ENCODE measurements at places on chromosomes 11 and 22. TPM values are rescaled to one million over a fixed set of nuclear protein-coding genes. Genes with fewer than 3 reads are reported as not detected.

DNA sequence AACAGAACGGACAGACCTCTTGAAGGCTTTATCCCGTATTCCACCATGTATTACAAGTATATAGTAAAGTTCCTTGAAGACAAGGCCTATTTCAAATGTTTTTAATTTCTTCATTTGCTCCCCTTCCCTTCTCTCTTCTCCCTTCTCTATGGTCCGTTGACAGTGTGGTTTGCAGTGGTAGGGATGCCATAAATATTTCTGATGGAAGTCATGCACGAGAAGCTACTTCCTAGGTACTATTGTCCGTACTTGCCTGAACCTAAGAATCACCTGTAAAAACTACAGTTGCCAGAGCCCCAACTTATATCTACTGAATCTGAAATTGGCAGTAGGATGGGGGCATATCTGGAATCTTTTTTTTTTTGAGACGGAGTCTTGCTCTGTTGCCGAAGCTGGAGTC is 2.8 kb downstream of the PISD start:
- DNase-seq: no peak

- DNase-seq: no peak
Measured at GRCh38 chr11:68215087-68215445, 2.0 kb upstream of the KMT5B start.

The KCNJ5 gene
- total RNA-seq: 7.5 TPM

GRCh38 chr22:35868938-35869337 is 151.3 kb downstream of the APOL5 start:
- DNase-seq: no peak

GRCh38 chr22:20571531-20572007 is 64.2 kb downstream of the MED15 start:
- no peak for DNase-seq

The NXPE1 gene
- not detected for total RNA-seq

- no peak for DNase-seq
Measured at GRCh38 chr11:118267486-118267885, 3.4 kb upstream of the MPZL2 start.

DNA sequence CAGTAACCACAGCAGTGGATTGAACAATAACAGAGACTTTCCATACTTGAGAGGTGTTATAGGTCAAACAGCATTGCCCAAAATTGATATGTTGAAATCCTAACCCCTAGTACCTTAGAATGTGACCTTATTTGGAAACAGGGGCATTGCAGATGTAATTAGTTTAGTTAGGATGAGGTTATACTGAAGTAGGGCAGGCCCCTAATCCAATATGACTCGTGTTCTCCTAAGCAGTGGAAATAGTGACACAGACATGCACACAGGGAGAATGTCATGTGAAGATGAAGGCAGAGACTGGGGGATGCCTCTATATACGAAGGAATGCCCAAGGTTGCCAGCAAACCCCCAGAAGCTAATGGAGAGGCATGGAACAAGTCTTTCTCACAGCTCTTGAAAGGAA is 270.5 kb downstream of the TENM4 start:
- no peak for DNase-seq

The RFPL2 gene
- total RNA-seq: not detected

DNA sequence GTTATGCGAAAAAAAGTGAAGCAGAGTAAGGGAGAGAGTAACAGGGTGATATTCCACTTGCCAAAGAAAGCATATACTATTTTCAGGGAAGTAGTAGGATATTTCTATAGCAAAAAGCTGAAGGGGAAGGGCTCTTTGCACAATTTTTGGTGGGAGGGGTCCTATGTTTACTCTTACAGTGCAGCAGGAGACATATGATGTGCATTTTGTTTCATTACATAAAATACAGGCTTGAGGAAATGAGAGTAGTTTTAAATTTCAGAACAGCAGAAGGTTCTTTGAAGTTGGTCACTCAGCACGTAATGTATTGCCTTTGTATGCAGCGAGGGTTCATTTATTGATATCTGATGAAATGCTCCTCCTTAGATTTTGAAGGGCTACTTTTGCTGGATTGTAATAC is 3.1 kb upstream of the PIK3IP1 start:
- no peak for DNase-seq

DNA sequence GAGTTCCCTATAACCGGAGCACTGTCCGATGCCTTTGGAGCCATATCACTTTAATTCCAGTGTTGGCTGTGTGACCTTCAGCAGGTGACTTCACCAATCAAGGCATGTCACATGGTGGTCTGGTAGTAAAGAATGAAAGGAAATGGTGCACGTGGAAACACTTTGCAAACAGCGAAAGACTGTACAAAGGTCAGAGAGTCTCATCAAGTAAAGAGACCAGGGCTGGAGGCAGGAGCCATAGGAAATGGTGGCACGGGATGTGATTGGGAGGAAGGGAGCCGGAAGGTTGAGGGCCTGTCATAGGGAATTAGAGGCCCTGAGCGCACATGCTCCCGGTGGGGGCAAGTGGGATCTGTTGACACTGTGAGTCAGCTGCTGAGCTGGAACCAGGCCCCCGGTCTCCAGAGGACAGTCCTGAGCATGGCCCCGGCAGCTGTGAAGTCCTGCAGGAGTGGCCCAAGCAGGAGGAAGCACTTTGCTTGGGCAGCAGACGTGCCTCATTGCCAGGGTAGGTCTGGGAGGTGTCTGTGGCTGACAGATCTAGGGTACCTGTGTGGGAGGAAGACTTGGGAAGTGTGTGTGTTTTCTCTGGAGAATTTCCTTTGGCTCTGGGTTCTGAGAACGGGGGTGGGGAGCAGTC is 2.0 kb downstream of the DAGLA start:
- DNase-seq: peak; percentile 75

DNA sequence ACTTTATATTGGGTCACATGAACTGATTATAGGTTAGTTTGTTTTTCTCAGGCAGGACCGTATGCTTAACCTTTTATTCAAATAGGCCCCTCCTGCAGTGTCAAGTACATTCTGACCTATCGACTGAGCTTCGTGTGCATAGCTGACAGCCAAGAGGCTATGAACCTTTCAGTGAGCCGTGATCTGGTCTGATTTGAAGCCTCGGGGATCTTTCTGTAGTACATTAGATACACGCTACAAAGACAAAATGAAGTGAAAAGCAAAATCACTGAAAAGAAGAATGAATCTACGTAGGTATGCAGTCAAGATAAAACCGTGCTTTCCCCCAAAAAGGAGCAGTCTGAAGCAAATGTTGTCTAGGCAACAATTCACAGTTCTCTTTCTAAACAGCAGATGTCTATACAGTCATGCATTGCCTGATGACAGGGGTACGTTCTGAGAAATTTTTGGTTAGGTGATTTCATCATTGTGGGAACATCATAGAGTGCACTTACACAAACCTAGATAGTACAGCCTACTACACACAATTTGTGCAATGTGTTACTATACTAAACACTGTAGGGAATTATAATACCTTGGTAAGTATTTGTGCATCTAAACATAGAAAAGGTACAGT is 18.1 kb downstream of the JHY start:
- no peak for DNase-seq

The MYBPC3 gene
- 2,397 TPM for total RNA-seq

DNA sequence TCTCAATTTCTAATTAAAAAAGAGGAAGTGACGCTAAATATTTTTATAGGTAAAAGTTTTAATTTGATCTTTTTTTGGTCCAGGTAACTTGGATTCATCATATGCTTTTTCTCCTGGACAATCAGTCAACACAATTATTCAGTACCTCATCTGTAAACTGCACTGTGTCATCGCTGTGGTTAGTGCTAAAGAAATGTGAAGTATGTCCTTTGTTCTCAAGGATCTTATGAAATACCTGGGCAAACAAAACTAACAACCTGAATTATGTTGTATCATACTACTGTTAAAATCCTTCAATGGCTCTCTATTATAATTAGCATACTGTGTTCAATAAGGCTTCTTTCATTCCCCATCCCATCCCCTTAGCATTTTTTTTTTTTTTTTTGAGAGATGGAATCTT is 19.9 kb upstream of the SCN3B start:
- no peak for DNase-seq

GRCh38 chr11:67644042-67644441 is 4.5 kb upstream of the TBX10 start:
- no peak for DNase-seq

GRCh38 chr11:129273944-129274711 is 82.0 kb upstream of the ARHGAP32 start:
- DNase-seq: no peak

The SUSD2 gene
- 2.8 TPM for total RNA-seq

The PKDREJ gene
- total RNA-seq: 0.08 TPM

DNA sequence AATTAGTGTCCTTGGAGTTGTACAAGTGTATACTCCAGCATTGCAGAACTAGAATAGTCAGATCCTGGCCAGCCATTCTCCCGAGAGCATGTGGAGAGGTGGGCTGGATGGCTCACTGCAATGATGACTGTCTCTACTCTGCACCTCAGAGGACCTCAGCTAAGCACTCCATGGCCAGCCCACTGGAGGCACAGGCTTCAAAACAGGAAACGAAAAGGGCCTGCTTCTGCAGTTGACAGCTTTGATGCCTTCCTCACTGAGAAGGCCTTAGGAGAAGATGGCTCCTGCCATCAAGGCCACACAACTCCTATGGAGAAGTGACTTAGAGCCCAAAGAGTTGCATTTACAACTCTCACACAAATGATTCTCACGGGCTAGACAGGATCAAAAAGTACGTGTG is 9.1 kb downstream of the POLD4 start:
- no peak for DNase-seq

GRCh38 chr11:656426-656825 is 19.4 kb downstream of the DRD4 start:
- DNase-seq: no peak

The TFIP11 gene
- 20.3 TPM for total RNA-seq

GRCh38 chr22:25114369-25115362 is 85.0 kb upstream of the CRYBB3 start:
- DNase-seq: no peak

The OR9G1 gene
- total RNA-seq: not detected

The MIOX gene
- total RNA-seq: not detected

The SIRT3 gene
- 39.7 TPM for total RNA-seq

The ACR gene
- total RNA-seq: 0.27 TPM

The CYB561A3 gene
- total RNA-seq: 14.6 TPM

The HORMAD2 gene
- not detected for total RNA-seq

- no peak for DNase-seq
Measured at GRCh38 chr11:7611411-7611810, 61.9 kb downstream of the CYB5R2 start.

- no peak for DNase-seq
Measured at GRCh38 chr11:84747871-84748270, 879.3 kb downstream of the DLG2 start.

DNA sequence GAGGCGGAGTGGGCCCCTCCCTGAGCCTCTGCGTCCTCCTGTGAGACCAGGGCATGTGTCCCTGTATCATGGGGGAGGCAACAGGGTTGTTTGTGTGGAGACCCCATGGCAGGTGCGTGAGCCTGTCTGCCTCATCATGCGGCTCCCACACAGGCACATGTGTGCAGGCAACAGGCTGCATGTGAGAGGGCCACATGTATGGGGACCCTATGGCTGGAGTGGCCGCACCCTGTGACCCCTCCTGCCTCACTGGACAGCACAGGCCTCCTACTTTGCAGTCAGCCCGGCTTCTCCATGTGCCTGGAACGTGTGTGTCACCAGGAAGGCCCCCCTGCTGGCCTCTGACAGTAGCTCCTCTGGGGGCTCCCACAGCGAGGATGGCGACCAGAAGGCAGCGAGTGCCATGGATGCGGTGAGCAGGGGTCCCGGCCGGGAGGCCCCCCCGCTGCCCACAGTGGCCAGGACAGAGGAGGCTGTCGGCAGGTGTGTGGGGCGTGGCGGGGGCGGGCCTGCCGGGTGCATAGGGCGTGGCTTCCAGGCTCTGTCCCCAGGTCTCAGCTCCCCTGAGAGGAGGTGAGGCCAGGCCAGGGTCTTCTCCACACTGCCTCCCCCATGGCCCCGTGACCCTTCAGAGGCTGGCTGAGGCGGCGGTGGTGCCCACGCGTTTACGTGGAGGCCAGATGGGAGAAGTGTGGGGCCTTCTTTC is 34.1 kb downstream of the SBF1 start:
- DNase-seq: peak; percentile 55

The OR52E8 gene
- not detected for total RNA-seq

GRCh38 chr11:95456714-95457491 is 225.9 kb upstream of the SESN3 start:
- no peak for DNase-seq

DNA sequence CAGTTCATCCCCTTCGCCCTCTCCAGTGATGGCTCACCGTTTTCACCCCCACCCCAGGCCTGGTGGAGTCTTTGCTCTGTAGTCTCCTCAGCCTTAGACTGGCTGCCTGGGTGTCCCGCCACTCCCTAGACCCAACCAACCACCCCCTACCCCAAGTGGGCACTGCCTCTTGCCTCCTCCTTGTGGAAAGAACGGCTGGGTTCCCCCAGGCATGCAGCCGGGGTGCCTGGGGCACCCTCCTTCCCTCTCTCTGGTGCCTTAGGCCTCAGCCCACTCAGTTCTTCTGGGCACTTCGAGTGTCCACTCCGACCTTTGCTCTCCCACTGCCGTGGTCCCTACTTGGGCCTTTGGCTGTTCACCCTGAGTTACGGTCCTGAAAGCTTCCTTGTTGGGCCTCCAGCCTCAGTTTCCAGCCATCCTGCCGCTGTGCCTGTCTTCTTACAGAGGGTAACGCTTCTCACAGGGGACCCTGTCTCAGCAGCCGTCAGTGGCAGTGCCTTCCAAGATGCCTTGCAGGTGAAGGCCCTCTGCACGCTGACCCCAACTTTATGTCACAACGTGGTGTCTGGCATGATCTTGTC is 3.1 kb downstream of the GRIK4 start:
- no peak for DNase-seq

GRCh38 chr22:43428521-43428920 is 16.7 kb downstream of the MPPED1 start:
- no peak for DNase-seq

DNA sequence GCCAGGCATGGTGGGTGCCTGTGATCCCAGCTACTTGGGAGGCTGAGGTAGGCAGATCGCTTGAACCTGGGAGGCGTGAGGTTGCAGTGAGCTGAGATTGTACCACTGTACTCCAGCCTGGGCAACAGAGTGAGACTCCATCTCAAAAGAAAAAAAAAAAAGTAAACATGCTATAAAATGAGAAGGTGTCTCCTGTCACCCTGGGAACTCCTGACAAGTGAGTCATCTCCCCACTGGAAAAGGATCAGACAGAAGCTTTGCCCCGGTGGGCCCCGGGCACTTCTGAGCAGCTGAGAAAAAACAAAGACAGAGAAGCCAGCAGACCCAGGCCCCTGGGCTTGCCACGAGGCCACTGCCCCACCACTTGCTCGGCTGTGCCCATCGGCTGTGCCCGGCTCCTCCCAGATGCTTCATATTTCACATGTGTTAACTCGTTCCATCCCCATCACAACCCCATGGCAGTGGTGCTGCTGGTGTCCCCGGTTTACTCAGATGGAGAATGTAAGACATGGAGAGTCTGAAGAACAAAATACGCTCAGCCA is 22.3 kb downstream of the TTLL1 start:
- DNase-seq: no peak

The ARVCF gene
- total RNA-seq: 30.5 TPM

- peak; percentile 90 for DNase-seq
Measured at GRCh38 chr22:49934160-49934890, 15.9 kb downstream of the CRELD2 start.
